ENCODE measurements at places on chromosomes 1 and 21.

- no peak for DNase-seq
Observed at GRCh38 chr1:21305155-21305899, 15.1 kb upstream of the ECE1 start.

DNA sequence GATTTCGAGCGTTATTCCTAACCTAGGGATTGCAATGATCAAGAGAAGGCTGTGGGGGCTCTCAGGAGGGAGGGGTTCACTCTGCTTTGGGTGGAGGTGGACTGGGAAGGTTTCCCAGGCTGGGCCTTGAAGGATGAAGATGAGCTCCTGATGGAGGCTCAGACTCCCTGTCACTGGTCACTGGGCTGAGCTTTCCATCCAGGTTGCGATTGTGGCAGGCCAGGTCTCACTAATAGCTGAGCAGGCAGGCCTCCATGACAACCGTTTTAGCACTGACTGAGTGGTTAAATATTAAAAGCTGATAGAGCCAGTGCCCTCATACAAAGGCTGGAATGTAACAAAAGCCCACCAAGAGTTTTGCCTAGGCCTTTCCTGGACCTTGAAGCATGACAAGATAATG is 36.2 kb upstream of the EFCAB14 start:
- DNase-seq, result no peak

DNA sequence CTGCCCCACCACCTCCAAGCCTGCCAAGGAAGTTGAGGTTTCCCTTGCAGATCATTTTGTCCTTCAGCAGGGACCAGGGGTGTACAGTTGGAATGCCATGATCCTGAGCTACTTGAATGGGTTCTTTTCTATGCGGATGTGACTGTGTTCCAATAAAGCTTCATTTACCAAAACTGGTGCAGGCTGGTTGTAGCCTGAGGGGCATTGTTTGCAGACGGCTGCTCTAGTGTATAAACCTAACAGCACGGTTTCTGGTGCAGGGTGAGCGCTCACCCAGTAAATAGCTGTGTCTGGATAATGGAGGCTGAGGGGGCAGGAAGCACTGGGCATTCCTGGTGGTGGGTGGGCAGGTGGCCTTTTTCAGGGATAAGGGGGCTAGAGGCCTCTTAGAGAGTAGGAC is 72.7 kb upstream of the ACTL8 start:
- no peak for DNase-seq

GRCh38 chr1:1091344-1092148 is 17.4 kb upstream of the RNF223 start:
- no peak for DNase-seq

DNA sequence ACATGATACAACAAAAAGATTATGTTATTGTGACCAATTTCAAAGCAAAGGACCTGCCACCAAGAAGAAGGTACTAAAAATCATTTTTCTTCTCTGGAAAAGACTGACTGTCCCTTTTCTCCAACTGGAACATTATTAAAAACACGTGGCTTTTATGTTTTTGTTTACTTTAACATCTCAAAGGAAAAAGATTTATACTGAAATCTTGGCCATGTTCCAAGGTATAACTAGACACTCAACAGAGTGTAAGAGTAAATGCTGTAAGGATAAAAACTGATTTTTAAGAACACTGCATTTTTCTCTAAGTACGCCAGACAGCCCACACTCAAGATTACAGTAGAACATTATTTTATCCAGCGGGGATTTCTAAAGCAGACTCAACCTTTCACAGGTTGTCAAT is 62.1 kb downstream of the BRWD1 start:
- DNase-seq, result no peak

GRCh38 chr1:93434088-93434487 is 13.8 kb upstream of the FNBP1L start:
- no peak for DNase-seq

DNA sequence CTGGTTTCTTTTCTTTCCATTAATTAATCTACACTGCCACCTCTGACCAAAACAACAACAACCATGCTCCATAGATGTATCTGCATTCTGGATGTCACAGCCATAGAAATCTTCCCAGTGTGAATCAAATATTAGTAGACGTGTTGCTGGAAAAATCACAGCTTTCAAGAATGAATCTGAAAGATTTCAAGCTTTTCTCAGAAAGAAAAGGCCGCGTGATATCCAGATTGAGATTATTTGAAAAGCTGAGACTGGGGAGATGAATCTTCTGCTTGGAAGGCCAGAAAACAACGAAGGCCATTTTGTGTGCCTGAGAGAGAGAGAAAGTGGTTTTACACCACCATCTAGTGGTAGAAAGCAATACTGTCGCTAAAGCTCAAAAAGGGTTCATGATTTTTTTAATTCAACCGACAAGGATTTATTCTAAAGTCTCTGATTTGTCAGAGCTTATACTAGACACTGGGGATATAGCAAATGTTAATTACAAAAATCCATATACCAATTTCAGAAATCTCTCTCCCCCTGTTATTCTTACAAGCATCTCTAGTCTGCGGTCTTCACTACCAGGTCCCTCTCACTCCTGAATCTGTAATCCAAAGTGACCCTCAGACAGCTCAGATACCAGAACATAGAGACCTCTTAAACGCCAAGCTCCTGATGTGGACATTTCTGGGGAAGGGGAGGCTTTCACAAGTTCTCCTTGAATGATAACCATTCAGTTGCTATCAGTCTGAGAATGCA is 87.5 kb upstream of the SGIP1 start:
- DNase-seq, result peak; percentile 26

GRCh38 chr1:30188999-30189398 is 534.4 kb downstream of the MATN1 start:
- DNase-seq, result no peak

- DNase-seq, result no peak
Observed at GRCh38 chr21:41059871-41060270, 108.1 kb upstream of the BACE2 start.

DNA sequence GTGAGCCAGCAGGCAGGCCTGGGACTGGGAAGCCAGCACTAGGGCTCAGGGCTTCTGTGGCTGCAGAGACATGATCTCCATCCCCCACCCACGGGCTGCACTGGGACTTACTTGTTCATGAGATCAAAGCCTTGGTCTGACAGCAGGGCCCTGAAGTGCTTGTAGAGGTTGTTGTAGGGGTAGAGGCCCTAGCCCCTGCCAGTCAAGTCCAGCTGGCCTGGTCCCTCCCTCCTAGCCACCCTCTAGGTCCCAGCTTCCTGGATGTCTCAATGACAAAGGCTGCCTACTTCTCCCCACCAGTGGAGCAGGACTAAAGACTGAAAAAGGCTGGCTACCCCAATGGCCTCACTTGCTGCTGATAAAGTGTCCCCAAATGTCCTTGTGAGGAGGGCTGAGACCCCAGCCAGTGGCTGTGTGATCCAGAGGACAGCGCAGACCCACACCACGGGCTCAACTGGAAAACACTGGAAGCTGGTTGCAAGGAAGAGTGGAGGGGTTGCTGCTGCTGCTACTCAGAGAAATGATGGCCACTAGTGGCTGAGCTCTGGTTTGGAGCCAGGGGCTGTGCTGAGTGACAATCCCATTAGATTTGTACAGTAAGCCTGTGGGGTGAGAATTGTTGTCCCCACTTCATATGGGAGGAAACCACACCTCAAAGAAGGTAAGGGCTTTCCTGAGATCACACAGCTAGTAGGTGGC is 1.4 kb downstream of the HTR1D start:
- DNase-seq, result no peak

DNA sequence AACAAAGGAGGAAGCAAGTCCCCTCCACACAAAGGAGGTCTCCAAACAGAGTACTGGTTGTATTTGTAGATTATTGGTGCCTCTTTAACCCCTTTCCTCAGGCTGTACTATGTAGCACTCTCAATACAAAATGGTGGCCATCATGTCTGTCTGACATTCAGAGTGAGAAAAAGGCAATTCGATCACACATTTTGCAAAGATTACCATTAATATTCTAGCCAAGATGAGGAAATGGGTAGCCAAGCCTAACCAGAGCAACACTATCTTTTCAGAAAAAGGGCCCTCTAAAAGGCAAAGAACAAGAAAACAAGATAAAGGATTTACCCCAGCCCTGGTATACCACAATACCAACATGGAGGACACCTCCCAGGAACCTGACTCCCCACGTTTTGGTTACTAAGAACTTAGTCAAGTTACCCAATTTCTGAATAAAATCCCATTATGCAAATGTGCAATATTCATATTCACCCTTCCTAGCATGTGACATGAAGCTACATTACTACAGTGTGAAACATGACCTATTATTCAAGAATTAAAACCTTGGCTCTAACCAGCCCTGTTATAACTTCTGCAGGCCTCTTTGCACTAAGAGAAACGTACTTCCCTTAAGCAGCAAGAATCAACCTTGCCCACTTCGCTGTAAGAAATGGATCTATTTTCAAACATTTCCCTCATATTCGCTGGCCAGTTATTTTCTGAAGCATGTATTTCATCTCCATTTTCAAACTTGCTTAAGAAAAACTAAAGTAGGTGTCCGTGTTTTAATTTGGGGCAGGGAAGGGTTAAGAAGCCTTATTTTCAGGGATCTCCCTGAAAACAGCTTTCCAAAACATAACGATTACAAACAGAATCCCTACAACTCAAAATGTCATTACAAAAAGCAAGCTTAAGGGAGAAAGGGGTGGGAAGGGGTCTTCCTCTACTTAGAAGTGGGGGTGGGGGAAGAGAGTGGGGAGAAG is 2.1 kb downstream of the KDM5B start:
- DNase-seq, result no peak

- no peak for DNase-seq
Observed at GRCh38 chr1:25743164-25744139, 56.5 kb upstream of the SELENON start.

- DNase-seq, result no peak
Observed at GRCh38 chr21:44592446-44593311, at the start of gene KRTAP10-6. TSS of gene KRTAP10-6 (minus strand) at chr21:44592505. CDS start at chr21:44592484, 21 bp downstream.

DNA sequence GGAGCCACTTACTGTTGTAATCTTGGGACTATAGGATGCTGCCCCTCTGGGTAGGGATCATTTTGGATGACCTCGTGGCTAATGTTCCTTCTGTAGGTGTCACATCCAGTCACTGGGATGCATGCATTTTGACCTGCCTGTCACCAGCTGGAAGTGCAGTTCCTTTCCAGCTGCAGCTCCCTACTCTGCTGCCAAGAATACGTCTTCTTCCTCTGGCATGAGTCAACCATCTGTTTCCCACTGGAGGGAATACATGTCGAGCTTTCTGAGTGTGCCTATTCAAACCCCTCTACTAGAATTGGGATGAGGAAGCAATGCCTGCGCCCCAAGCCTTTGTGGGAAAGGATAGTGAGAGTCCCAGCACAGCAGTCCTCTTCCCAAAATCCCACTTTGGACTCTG is 415.5 kb upstream of the ADAMTS5 start:
- DNase-seq, result no peak

- no peak for DNase-seq
Observed at GRCh38 chr21:33386222-33386784, 16.9 kb upstream of the IFNGR2 start.

DNA sequence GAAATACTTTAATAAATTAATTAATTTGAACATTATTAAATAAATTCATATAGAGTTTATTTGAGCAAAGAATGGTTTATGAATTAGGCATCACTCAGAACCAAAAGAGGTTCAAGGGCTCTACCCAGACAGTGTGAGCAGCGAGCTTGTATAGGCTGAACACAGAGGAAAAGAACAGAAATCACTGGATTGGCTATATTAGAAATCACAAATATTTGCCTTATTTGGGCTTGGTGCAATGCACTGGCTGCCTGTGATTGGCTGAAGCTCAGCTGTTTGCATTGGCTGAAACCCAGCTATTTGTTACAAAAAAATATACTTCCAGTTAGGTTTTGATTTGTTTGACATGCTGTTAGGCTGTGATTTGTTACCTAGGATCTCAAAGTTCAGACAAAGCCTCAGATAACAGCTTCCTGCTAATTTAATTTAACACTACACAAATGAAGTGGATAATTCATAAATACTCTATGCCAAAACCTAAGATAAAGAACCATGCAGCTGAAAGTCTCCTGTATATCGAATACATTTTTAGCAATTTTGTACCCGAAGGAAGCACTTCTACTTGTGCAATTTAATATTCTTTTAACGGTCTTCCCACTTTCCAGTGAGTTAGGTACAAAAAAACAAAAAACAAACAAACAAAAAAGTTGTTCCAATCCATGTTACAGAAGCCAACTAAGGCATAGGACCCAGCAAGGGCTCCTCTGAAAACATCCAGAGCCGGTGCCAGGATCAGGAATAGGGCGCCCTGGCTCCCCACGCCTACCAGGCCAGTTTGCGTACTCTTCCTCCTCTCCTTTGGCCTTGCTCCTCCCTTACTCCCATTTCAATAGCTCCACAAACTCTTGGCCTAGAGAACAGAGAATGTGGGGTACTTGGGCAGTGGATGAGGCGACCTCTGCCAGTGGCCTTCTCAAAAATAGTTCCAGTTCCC is 179.1 kb downstream of the DUSP10 start:
- DNase-seq, result no peak
